Upper lobe of right lung (tissue), 1 donor: ENCODE measurements at places on chromosomes 12 and 14.

GRCh38 chr12:5736016-5736415 lies 209.0 kb downstream of the ANO2 start:
- no peak for DNase-seq

- DNase-seq, result no peak
These were observed 102.7 kb upstream of the MAP1LC3B2 start for GRCh38 chr12:116456330-116457082.

- DNase-seq, result no peak
These were observed 36.8 kb downstream of the CCDC88C start for GRCh38 chr14:91380610-91381371.

DNA sequence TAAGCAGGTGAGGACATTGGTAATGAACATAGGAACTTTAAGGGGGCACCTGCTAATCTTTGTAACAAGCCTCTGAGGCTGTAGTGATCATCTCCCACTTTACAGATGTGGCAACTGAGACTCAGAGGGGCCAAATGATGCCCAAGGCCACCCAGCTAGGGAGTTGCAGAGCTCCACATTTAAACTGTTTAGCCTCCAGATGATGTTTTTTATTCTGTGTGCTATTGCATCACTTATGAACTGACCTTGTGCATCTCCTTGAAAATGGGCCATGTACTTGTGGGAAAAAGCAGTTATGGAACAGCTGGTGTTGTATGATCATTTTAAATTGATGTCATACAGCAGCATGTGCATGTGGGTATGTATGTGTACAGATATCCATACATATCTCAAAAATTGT lies 41.4 kb downstream of the TPCN1 start:
- no peak for DNase-seq
